Activated naive CD4-positive, alpha-beta T cell treated with anti-CD3 and anti-CD28 coated beads, Interleukin-2, amount 10 ng/mL, durations not matched to agents 5 hours and 36 hours (primary cell): ENCODE measurements at places on chromosomes 1 and 21. TPM values are rescaled to one million over a fixed set of nuclear protein-coding genes. Genes with fewer than 3 reads are reported as not detected.

Gene OLIG2
- total RNA-seq: not detected

Gene TNN
- total RNA-seq: not detected

Gene SPATA21
- total RNA-seq: not detected

Gene STMN1
- 550 TPM for total RNA-seq

Gene OR2L2
- 0.08 TPM for total RNA-seq

Gene CELA3B
- total RNA-seq: not detected

Gene IGSF9
- total RNA-seq: not detected

Gene ATP6V1G3
- total RNA-seq: not detected

Gene BTBD19
- total RNA-seq: 7.3 TPM

Gene CD160
- total RNA-seq: 0.10 TPM

Gene HSD3B2
- total RNA-seq: not detected

Gene MFSD2A
- 2.3 TPM for total RNA-seq

Gene BSDC1
- total RNA-seq: 50.2 TPM

Gene AGBL4
- total RNA-seq: not detected

Gene C1QC
- not detected for total RNA-seq

Gene VASH2
- total RNA-seq: 0.24 TPM

Gene GJA8
- total RNA-seq: not detected

Gene AMY1B
- not detected for total RNA-seq

Gene NIPAL3
- 81.6 TPM for total RNA-seq

Gene KRTAP19-1
- not detected for total RNA-seq

Gene LRRC3
- total RNA-seq: 4.0 TPM

Gene KRTAP21-2
- total RNA-seq: not detected

Gene RORC
- total RNA-seq: 0.70 TPM

Gene VSIG8
- not detected for total RNA-seq

Gene CD1B
- not detected for total RNA-seq

Gene ADAMTS1
- total RNA-seq: 2.0 TPM

Gene FALEC
- not detected for total RNA-seq

Gene FLG2
- total RNA-seq: not detected

Gene MAP3K6
- 6.8 TPM for total RNA-seq

Gene CD164L2
- total RNA-seq: 0.18 TPM

Gene FAM72D
- 8.2 TPM for total RNA-seq

Gene DRAXIN
- total RNA-seq: 0.40 TPM

Gene ITGB2
- total RNA-seq: 565 TPM

Gene IRF6
- 0.86 TPM for total RNA-seq

Gene HHIPL2
- not detected for total RNA-seq

Gene LCE1E
- total RNA-seq: not detected

Gene COL8A2
- total RNA-seq: not detected

Gene OR2T11
- total RNA-seq: not detected

Gene ZFP69B
- total RNA-seq: 4.6 TPM

Gene PPM1J
- total RNA-seq: not detected

Gene PTGFR
- total RNA-seq: not detected

Gene DIPK1A
- total RNA-seq: 17.8 TPM

Gene LIN28A
- total RNA-seq: not detected

Gene NR5A2
- not detected for total RNA-seq

Gene RPS27
- total RNA-seq: 4,301 TPM

Gene OTUD7B
- 9.4 TPM for total RNA-seq

Gene OR2T29
- total RNA-seq: not detected

Gene YBEY
- 13.6 TPM for total RNA-seq

Gene FMO1
- total RNA-seq: not detected

Gene NHLH1
- 0.18 TPM for total RNA-seq

Gene OR6N1
- total RNA-seq: not detected

Gene ITLN2
- not detected for total RNA-seq

Gene RNF187
- 105 TPM for total RNA-seq

Gene TNNI3K
- total RNA-seq: not detected
